ENCODE measurements at places on chromosomes 13 and 19.

- peak; percentile 8 for DNase-seq
Measured at GRCh38 chr19:56350416-56351045, 35.9 kb upstream of the ZSCAN5A start.

DNA sequence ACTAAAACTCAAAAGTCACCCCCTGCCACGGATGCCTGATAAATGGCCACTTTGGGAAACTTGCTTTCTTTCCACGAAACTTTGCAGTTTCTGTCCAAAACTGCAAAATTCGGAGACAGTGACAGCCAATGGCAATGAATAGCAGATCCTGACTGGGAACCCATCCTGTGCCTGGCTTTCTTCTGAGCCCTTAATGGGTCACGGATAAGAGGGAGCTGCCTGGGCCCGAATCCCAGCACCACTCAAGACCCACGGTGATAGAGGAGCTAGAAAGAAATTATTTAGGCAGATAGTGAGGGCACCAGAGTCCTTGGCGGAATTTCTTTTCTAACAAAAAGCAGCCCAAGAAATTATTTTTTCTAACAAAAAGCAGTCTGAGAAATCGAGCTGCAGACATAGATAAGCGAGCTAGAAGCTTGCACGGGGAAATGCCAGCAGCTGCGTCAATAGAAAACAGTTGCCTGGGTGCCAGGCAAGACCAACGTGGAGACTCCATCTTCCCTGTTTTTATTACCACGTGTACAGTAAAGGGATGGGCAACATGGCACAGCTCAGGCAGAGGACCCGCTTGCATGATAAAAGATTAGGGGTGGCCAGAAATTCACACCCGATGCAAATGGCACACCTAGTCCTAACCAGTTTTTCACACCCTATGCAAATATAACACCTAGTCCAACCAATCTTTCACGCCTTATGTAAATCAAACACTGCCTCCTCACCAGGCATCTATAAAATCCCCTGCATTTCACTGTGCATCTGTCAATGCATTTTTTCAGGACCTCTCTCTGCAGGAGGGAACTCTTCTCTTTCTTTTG is 7.1 kb upstream of the HSH2D start:
- DNase-seq: no peak

DNA sequence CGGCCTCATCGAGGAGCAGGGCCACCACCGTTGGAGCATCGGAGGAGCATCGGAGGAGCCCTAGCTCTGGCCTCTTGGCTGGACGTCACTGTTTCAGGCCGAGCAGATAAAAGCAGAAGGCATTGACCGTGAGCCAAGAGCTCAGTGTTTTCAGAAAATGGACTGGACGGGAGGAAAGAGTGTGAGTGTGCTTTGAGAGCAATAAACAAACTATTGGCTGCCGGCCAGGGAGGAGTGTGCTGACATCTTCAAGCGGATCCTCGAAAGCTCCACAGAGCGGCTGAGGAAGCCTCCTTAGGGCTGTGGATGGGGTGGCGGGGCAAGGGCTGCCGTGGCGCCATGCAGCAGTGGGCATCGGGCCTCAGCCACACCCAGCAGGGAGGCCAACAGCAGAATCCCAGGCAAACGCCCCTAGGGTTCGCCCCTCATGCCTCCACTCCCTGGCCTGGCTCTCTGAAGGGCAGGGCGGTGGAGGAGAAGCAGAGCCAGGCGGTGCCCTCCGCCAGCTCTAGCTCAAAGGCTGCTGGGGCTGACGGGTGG is 41.8 kb downstream of the IRS2 start:
- no peak for DNase-seq

GRCh38 chr13:113997845-113998751 is 24.2 kb upstream of the C13orf46 start:
- DNase-seq: no peak
